Hepatocyte (in vitro differentiated cells): ENCODE measurements at places on chromosomes 5 and 9.

DNA sequence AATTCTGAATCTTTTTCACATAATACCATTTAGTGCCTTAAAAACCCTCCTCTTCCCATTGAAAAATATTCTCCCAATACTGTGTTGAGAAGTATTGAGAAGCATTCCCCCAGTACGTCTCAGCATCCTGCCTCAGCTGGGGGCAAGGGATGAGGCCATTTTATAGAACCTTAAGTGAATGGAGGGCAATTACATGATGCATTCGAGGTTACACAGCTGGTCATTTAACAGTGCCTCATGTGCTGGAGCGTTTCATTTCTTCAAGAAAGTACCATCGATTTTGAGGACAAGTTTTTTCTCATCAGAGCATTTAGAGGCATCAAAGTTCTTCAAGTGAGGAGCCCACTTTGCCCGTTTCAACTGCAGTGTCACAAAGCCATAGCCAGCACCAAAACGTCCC, 135.6 kb downstream of the DOCK2 start:
- DNase-seq, result no peak

- DNase-seq, result no peak
Observed at GRCh38 chr9:33714989-33715388, 80.4 kb upstream of the PRSS3 start.

- no peak for DNase-seq
Observed at GRCh38 chr9:512555-513272, 298.0 kb downstream of the DOCK8 start.

- DNase-seq, result peak; percentile 90
Observed at GRCh38 chr5:125198270-125198974, 452.0 kb upstream of the ZNF608 start.

DNA sequence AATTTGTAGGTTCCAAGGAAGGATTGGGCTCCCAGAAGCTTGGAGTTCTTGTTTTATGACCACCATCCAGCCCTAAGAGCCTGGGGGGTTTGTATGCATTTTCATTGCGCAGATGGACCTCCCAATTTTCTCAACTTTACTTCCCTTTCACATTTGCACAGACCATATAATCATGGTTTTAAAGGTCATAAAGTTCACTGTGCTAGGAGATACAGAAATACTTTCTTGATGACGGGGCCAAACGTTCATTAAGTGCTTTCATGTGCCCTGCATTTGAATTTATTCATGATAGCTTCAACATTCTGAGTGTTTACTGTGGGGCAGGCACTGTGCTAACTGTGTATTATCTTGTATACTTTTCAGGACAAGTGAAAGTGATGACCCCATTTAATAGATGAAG, 51.5 kb downstream of the WWC1 start:
- DNase-seq, result no peak

DNA sequence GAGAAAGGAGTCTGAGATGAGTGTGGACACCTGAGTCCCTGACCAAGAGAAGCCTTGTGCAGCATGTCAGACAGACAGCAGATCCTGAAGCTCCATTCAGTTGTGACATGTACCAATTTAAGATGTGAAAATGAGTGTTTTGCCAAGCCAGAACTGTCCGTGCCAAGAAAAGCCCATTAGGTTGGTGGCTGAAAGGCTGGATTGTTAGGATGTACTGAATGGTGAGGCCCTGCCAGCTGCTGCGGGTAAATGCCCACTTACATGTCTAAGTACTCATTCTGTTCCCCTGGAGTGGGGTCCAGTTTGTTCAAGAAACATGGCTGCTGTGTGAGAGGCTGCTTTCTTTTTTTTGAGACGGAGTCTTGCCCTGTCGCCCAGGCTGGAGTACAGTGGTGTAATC, 14.6 kb downstream of the DAPK1 start:
- no peak for DNase-seq

DNA sequence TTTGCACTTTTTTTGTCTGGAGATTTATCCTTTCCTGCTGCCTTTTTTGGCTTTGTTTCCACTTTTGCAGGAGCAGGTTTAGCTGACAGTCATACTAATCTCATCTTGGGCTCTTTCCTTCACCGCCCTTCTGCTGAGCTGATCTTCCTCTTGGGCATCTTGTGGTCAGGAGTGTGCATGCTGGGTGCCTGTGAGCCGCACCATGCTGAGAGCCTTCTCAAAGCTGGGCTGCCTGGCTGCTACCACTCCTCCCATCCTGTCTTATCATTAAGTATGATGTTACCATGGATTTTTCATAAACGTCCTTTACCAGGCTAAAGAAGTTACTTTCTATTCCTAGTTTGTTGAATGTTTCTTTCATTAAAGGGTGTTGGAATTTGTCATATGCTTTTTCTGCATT, 49.5 kb upstream of the MCCC2 start:
- no peak for DNase-seq

- no peak for DNase-seq
Observed at GRCh38 chr9:80883826-80884579, 805.3 kb downstream of the TLE1 start.

DNA sequence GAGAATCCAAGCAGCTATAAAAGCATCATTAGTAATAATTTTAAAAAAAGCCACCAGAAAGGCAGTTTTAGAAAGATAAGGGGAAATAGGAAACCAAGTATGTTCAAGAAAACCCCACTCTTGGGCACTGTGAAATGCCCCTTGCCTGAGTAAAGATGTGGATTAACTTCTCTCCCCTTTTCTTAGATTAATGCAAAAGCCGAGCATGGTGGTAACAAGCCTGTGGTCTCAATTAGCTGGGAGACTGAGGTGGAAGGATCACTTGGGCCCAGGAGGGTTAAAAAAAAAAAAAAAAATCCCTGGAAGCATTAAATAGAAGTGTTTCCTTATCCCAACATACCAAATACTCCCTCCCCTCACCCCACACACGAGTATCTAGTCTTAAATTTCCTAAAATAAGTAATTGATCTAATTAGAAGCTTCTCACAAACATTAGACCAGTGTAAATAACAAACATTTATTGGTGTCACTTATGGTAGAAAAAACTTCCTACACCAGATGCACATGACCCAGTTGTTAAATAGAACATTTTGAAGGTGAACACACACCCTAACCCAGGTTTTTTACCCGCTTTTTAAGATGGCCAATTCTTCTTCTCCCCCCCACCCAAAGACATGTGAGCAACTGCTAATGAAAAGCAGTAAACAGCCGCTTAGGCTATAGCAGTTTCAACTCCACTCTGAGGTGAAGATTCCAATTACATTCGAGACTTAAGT, 5.2 kb downstream of the HSPA5 start:
- no peak for DNase-seq

GRCh38 chr5:97834561-97834960, 651.5 kb upstream of the RIOK2 start:
- no peak for DNase-seq

DNA sequence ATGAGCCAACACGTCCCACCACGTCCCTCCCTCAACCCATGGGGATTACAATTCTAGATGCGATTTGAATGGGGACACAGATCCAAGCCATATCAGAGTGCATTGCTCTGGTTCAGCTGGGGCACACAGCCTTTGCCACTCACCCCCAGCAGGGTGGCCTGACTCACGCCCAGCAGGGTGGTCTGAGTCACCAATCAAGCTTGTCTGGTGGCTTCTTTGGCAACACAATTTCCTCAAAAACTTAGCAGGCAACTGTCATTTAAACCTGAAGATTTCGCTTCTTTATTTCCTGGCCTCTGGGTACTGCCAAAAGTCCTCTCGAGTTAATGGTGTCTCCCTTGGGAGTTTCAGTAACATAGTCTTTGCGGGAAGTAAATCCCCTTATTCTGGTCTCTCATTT, 16.3 kb upstream of the SEMA5A start:
- DNase-seq, result no peak

- DNase-seq, result no peak
Observed at GRCh38 chr9:37928552-37929430, 24.9 kb upstream of the SLC25A51 start.

DNA sequence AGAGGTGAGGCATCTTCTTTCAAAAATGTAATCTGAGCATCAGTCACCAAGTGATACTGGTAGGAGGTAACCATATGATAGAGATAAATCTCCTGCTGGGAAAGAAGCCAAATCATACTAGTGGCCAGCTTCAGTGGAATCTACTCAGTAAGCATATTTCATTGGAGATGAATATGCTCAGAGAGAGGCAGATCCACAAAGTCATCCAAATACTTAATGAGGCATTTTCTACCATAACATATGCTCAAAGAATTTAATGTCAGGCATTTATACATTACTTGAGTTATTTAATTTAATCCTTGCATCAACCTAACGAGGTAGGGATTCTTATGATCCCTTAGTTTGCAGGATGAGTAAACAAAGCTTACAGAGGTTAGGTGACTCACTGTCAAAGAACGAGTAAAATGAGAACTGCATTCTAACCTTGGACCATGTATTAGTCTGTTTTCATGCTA, 50.9 kb upstream of the DMRTA1 start:
- DNase-seq, result no peak

DNA sequence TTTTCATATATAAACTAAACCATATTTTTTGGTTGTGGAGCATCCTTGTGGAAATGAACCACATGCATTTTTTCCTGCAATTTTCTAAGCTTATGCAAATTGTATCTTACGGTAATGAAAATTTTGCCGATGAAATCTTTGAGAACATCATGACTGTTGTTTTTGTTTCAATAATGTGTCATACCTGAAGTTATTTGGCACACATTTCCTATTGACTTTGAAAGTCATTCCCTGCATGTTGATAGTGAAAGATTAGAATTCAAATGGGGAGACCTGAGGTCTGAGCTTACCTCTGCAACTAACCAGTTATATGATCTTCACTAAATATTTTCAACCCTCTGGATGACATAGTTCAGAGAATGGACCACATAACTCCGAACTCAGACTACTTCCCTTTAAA, 88.5 kb downstream of the PRR16 start:
- no peak for DNase-seq

DNA sequence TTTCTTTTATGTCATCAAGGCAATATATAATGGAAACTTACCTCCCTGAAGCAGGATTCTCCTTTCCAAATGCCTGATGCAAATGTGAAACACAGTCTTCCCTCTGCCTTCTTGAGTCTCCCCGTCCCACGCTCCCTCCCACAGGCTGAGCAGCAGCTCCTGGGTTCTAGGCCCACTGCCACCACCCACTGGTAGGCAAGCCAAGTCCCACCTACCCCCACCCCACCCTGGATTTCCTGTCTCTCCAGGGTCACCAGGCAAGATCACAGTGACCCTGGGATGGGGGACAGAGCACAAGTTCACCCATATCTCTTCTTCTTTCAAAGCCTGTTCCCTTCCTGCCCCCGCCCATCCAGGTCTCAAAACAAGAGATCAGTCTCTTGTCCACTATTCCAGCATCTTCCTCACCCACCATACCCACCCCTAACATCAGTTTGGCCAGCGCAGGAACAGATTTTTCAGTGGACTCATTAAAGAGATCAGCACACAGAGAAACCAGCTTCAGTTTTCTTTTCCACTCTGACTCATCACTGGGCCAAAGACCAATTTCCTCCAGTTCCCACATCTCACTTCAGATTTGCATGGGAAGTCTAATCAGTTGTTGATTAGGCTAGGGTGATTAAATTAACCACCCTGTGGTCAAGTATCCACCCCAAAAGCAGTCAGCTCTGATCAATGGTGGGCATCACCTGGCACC, 151.5 kb downstream of the ACTL7B start:
- DNase-seq, result no peak

DNA sequence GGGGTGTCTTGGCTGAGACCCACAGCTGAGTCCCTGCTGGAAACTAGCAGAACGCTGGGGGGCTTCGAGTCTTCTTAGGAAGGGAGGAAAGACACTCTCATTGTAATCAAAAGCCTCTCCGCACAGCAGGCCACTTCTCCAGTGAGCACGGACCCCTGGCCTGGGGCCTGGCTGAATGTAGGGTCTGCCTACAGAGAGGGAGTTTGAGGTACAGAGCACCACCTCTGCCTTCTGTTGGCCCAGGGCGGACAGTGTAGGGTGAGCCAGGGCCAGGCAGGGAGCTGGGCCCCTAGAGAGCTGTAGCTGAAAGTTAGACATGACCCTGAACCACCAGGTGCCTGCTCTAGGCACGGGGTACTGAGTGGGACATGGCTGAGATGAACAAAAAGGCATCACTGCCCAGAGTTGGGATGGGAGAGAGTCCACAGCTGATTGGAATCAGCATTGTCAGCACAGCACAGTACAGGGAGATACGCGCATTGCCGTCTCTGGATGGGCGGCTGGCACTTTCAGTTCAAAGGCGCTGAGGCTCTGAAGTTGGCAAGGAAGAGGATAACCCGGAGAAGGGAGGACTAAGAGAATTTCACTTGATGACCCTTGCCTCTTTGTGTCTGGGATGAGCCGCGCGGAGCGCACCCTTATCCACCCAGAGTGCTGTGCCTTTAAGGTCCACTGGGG, 363 bp upstream of the SLC25A48 start:
- no peak for DNase-seq

GRCh38 chr9:32427111-32427873, 42.8 kb downstream of the ACO1 start:
- DNase-seq, result peak; percentile 31

- peak; percentile 91 for DNase-seq
Observed at GRCh38 chr9:12775679-12776512, 1.1 kb downstream of the LURAP1L start.

DNA sequence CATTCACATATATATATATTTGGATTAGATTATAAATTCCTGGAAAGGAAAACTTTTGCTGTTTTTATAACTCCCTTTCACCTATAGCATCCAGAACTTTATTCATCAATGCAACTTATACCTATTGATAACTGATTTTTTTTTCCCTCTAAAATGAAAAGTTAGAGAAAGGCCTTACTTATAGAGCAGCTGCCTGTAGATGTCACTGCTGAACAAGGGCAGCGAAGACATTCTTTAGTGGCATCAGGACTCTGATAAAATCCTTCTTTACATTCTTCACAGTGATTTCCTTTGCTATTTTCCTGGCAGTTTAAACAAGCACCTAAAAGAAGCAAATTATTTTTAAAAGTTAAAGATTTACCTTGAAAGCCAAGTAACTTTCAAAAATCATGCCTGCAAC, 32.3 kb upstream of the CDK5RAP2 start:
- no peak for DNase-seq

DNA sequence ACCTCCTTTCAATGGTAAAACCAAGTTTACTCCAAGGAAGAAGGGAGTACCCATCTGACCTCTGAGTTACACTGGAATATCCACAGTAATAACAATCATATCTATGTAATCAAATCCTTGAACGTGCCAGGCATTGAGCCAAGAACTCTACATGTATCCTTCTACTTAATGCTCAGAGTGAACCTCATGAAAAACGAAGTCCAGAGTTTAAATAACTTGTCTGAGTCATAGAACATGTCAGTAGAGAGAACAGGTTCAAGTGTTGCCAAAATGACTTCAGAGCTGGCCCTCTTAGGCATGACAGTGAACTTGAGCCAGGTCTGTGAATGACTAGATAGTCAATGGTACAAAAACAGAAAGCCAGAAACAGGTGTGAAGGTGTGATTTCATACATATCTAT, 164.1 kb upstream of the ZNF618 start:
- peak; percentile 35 for DNase-seq

DNA sequence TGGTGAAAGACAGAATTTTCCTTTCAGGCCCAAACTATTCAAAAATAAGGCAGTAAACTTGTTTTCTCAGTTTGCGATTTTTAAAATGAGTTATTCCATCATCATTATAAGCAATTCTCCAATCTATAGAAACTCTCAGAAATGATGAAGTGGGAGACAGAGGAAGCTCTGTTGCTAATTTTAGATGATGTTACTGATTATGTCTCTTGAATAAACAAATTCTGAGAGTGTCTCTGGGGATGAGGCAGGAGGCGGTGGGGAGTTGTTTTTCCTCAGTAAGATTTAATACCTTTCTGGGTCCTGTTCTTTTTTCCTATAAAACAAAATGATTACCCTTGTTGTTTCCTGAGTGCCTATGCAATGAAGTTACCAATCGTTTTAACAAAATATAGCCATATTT, 43.9 kb upstream of the TEX48 start:
- no peak for DNase-seq

GRCh38 chr9:38110476-38110875, 41.4 kb upstream of the SHB start:
- DNase-seq, result no peak
